Renal cortical epithelial cell (primary cell): ENCODE measurements at places on chromosomes 5 and 9.

- DNase-seq, result no peak
These were observed 8.2 kb downstream of the PBX3 start for GRCh38 chr9:125755340-125755739.

DNA sequence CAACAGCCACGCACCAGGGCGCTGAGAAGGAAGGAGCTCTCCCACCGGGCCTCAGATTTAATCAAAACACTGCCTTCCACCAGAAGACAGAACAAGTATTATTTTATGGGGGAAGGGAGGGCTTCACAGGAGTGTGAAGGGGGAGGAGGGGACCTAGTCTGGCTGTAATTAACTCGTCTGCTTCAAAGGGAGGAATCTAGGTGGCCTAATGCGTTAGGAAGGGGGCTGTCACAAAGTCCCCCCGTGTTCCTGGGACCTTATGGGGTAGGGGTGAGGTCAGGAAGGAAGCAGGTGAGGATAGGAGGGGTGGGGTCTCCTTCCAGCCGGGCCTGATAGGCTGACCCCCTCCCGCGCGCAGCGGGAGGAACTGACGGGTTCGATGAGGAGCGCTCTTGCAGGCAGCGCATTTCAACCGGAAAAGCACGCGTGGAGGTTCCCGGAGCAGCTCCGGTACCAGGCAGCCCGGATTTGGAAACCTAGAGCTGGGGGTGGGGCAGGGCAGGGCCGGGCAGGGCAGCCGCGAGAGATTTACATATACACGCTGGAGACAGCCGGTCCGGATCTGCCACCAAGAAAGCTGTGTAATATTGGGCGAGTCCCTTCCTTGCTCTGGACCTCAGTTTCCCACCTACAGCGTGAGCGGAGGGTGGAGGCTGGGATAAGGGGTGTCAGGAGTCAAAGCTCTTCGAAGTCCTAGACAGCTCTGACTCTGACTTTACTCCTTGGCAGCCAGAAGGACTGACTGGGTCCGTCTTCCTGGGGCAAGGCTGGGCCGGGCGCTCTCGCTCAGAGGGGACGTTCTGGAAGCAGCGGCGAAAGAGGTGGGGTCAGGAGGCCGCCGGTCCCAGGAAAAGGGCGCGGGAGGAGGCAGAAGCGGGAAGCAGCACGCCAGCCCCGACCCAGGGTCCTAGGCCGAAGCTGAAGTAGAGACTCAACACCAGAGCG lies 1.8 kb downstream of the SHB start:
- no peak for DNase-seq

GRCh38 chr5:149500922-149501582 lies 50.2 kb downstream of the CSNK1A1 start:
- DNase-seq, result peak; percentile 54

- no peak for DNase-seq
These were observed 301.3 kb upstream of the IRX4 start for GRCh38 chr5:2184026-2184366.

DNA sequence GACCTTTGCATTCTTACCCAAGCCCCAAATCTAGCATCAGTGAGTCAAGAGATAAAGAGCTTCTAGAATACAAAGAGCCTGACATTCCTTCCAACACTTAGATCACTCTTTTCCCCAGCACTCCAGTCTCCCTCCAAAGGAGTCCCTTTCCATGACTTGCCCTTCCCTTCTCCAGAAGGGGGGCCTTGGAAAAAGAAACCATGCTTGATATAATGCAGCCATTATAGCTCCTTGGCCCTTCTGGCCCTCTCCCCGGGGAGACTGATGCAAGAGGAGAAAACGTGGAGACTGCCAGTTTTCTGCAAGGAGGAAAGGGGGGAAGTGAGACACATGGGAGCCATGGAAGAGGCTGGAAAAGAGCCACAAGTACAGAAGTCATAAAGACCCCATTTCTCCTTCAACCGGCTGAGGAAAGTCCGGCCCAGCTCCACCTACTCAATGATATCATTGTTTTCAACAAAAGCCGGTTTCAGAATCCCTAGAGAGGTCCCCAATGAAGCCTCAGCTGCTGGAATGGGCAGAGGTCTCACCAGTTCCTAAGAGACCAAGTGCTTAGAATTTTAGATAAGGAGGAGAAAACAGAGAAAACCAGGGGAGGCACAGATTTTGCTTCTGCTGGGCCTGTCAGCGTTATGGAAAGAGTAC lies 29.0 kb downstream of the ADAM19 start:
- no peak for DNase-seq

GRCh38 chr5:112342389-112342788 lies 76.7 kb downstream of the EPB41L4A start:
- DNase-seq, result no peak

DNA sequence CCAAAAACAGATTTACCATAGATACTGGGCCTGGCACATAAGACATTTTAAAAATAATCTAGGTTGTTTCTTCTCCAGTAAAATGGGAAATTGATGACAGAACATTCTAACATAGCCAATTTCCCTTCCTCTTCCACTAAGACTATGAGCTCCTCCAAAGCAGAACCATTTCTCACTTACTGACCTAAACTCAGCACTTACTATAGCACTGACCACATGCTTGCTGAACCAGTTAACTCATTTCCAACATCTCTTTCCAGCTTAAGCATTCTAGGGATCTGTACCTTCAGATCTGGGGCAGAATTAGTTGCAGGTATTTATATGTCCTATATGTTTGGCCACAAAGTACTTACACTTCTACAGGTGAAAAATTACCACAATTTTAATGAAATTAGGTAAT lies 58.9 kb downstream of the TTC39B start:
- DNase-seq, result no peak

- DNase-seq, result no peak
These were observed 133.8 kb upstream of the MEF2C start for GRCh38 chr5:89016741-89017303.
